ENCODE measurements at places on chromosomes 1 and 21. TPM values are rescaled to one million over a fixed set of nuclear protein-coding genes. Genes with fewer than 3 reads are reported as not detected.

DNA sequence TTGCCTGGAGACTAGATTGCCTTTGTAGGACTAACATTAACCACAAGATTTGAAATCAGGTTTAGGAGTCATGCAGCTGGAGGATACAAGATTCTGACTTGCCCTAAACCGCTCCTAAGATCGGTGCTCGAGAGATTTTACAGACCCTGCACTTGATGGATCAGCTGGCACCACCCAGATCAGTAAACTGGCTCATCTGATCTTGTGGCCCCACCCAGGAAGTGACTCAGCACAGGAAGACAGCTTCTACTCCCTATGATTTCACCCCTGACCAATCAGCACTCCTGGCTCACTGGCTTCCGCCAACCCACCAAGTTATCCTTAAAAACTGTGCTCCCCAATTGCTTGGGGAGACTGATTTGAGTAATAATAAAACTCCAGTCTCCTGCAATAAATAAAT is 876 bp upstream of the CATSPERE start:
- no peak overlapping the region for H3K4me3 ChIP-seq
- DNase-seq, result no peak
- H3K27me3 ChIP-seq, result no peaks in the 10 kb centered on the region
- H3K27ac ChIP-seq, result no peak overlapping the region

GRCh38 chr1:221855156-221855555 is 113.3 kb upstream of the DUSP10 start:
- H3K4me1 ChIP-seq, result no peaks in the 10 kb centered on the region
- DNase-seq, result no peak
- no peaks in the 10 kb centered on the region for H3K36me3 ChIP-seq
- no peak overlapping the region for H3K27ac ChIP-seq
- H3K27me3 ChIP-seq, result no peaks in the 10 kb centered on the region
- H3K4me3 ChIP-seq, result no peak overlapping the region

GRCh38 chr1:204977318-204977717 is 65.7 kb upstream of the CNTN2 start:
- H3K27me3 ChIP-seq, result no peaks in the 10 kb centered on the region
- no peaks in the 10 kb centered on the region for H3K36me3 ChIP-seq
- peaks cover 6% of the 10 kb centered on the region for H3K4me1 ChIP-seq
- no peak overlapping the region for H3K4me3 ChIP-seq
- H3K27ac ChIP-seq, result no peak overlapping the region

- H3K4me3 ChIP-seq, result no peak overlapping the region
- no peak overlapping the region for H3K27ac ChIP-seq
- no peaks in the 10 kb centered on the region for H3K27me3 ChIP-seq
- no peak for DNase-seq
- H3K36me3 ChIP-seq, result no peaks in the 10 kb centered on the region
These were observed 598.3 kb upstream of the CAMK1G start for GRCh38 chr1:208985231-208985630.

- DNase-seq, result no peak
- no peaks in the 10 kb centered on the region for H3K36me3 ChIP-seq
- no peak overlapping the region for H3K4me3 ChIP-seq
- H3K27ac ChIP-seq, result no peak overlapping the region
These were observed 1.4 kb downstream of the ELAVL4 start for GRCh38 chr1:50110151-50110550.

GRCh38 chr1:111709986-111710385 is 29.2 kb downstream of the INKA2 start:
- H3K4me3 ChIP-seq, result no peak overlapping the region
- no peak overlapping the region for H3K27ac ChIP-seq
- H3K36me3 ChIP-seq, result peaks cover 20% of the 10 kb centered on the region
- DNase-seq, result no peak
- H3K4me1 ChIP-seq, result peaks cover 3% of the 10 kb centered on the region

GRCh38 chr1:225253173-225253572 is 174.7 kb downstream of the LBR start:
- H3K27ac ChIP-seq, result no peak overlapping the region
- no peak overlapping the region for H3K4me3 ChIP-seq
- no peak for DNase-seq
- H3K36me3 ChIP-seq, result no peaks in the 10 kb centered on the region

GRCh38 chr1:206921772-206922265 is at the start of gene FCMR:
Gene FCMR (minus strand): TSS chr1:206921941. CDS start chr1:206921854, 87 bp downstream.
- H3K27me3 ChIP-seq, result no peaks in the 10 kb centered on the region
- H3K4me3 ChIP-seq, result peak within 1 kb of the TSS; percentile 86
- peak within 1 kb of the TSS; percentile 99 for H3K27ac ChIP-seq
- DNase-seq, result peak; percentile 86
- H3K4me1 ChIP-seq, result peaks cover 48% of the 10 kb centered on the region

DNA sequence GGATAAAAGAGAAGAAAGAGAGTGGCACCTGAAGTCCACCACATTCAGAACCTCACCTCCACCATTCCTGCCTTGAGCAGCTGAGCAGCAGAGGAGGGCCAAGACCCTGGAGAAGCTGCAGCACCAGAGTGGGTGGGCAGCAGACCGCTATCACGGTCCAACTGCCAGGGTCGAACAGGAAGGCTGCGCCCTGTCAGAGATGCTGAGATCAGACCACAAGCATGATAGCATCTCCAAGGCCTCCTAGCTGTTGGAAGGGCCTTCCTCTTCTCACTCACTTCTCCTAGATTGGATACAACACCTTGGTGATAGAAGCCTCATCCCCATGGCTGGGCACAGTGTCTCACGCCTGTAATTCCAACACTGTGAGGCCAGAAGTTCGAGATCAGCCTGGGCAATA is 12.1 kb upstream of the SLC45A3 start:
- no peak overlapping the region for H3K27ac ChIP-seq
- H3K36me3 ChIP-seq, result no peaks in the 10 kb centered on the region
- no peaks in the 10 kb centered on the region for H3K27me3 ChIP-seq
- no peak overlapping the region for H3K4me3 ChIP-seq
- peaks cover 6% of the 10 kb centered on the region for H3K4me1 ChIP-seq

GRCh38 chr1:19096036-19096833 is 113.8 kb downstream of the UBR4 start:
- H3K36me3 ChIP-seq, result peaks cover 64% of the 10 kb centered on the region
- H3K4me3 ChIP-seq, result no peak overlapping the region
- H3K27me3 ChIP-seq, result no peaks in the 10 kb centered on the region
- no peak overlapping the region for H3K27ac ChIP-seq

BTBD8 gene
- polyA plus RNA-seq, result 0.18 TPM

DNA sequence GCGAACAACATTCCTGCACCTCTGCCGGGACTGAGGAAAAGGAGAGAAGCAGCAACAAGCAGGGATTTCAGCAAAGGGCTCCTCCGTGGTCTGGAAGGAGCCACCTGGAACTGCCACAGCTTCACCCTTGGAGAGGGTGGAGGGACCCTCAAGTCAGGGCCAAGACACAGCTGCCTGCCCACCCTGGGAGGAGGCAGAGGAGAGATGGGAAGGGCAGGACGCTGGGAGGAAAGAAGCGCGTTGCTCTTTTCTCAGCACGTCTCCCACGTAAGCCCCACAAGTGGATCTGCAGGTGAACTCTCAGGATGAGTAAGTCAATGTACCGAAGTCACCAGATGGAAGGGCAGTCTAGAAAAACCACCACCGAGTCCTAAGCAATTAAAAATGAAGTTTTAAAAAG is 39.6 kb downstream of the SLC19A1 start:
- peaks cover 2% of the 10 kb centered on the region for H3K4me1 ChIP-seq
- no peaks in the 10 kb centered on the region for H3K27me3 ChIP-seq
- no peak overlapping the region for H3K27ac ChIP-seq
- peak overlapping the region; percentile 22 for H3K4me3 ChIP-seq

GRCh38 chr1:70896224-70896623 is 151.4 kb downstream of the PTGER3 start:
- H3K27me3 ChIP-seq, result no peaks in the 10 kb centered on the region
- no peaks in the 10 kb centered on the region for H3K4me1 ChIP-seq
- no peaks in the 10 kb centered on the region for H3K36me3 ChIP-seq
- H3K4me3 ChIP-seq, result no peak overlapping the region

EFCAB7 gene
- polyA plus RNA-seq, result 7.2 TPM

DNA sequence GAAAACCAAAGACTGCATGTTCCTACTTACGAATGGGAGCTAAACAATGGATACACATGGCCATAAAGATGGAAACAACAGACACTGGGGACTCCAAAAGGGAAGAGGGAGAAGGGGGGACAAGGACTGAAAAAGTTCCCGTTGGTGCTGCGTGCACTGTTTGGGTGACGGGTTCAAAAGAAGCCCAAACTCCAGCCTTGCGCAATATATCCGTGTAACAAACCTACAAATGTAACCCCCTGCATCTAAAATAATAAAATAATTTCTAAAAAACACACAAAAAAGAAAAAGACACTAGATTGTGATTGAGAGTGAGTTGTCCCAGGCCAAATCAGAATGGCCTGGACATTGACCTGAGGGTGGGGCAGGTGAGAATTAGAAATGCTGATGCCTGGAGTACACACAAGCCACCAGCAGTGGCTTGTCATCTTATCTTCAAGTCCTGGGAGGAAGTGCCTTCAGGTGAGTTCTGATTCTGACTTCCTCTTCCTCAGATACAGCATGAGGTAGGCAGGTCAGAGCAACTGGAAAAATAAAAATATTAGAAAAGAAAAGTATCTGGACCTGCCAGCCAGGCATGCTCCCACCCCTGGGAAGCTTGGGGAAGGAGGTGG is 54.7 kb downstream of the SPATA46 start:
- H3K36me3 ChIP-seq, result no peaks in the 10 kb centered on the region
- no peak overlapping the region for H3K27ac ChIP-seq
- no peaks in the 10 kb centered on the region for H3K4me1 ChIP-seq
- H3K4me3 ChIP-seq, result no peak overlapping the region
- H3K27me3 ChIP-seq, result peaks cover 5% of the 10 kb centered on the region

- H3K36me3 ChIP-seq, result no peaks in the 10 kb centered on the region
- DNase-seq, result no peak
- H3K4me1 ChIP-seq, result peaks cover 40% of the 10 kb centered on the region
- H3K27me3 ChIP-seq, result no peaks in the 10 kb centered on the region
These were observed 25.3 kb downstream of the TMEM51 start for GRCh38 chr1:15178571-15179484.

DNA sequence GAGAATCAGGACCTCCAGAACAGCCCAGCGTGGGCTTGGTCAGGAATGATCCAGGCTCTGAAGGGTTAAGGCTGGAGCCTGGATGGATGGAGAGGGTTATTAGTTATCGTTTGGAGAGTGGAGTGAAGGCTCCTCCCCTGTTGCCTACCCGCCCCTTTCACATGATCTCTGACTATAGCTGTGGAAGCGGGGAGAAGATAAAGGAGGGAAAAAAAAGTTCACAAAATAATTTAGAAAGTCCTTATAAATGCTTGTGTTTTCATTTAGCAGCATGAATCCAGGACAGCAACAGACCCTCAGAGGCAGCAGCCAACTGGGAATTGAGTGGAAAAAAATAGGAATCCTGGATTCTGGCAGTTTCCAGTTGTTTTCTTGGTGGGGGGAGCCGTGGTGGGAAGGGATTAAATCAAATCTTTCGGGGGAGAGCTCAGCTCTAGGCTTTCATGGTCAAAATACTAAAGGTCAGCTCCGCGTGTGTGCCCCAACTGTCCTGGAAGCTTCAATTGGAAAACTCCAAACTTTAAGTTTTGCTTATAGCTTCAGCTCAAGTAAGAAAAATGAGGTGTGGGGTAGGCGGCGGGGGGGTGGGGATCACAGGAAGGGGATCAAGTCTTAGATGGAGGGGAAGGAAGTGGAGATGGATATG is 595 bp upstream of the DDR2 start:
- H3K36me3 ChIP-seq, result no peaks in the 10 kb centered on the region
- H3K4me3 ChIP-seq, result peak overlapping the region; percentile 35
- peaks cover 38% of the 10 kb centered on the region for H3K4me1 ChIP-seq
- H3K27me3 ChIP-seq, result no peaks in the 10 kb centered on the region
- peak overlapping the region; percentile 63 for H3K27ac ChIP-seq

GRCh38 chr1:244097523-244098405 is 46.7 kb downstream of the ZBTB18 start:
- H3K27me3 ChIP-seq, result peaks cover 2% of the 10 kb centered on the region
- DNase-seq, result no peak
- no peak overlapping the region for H3K27ac ChIP-seq

GRCh38 chr1:5269901-5270300 is 615.5 kb downstream of the AJAP1 start:
- DNase-seq, result no peak
- H3K4me3 ChIP-seq, result no peak overlapping the region
- no peaks in the 10 kb centered on the region for H3K36me3 ChIP-seq
- no peaks in the 10 kb centered on the region for H3K27me3 ChIP-seq

SLC25A34 gene
- polyA plus RNA-seq, result 0.09 TPM

GRCh38 chr1:215345766-215346165 is 221.3 kb upstream of the KCTD3 start:
- no peaks in the 10 kb centered on the region for H3K27me3 ChIP-seq
- no peak for DNase-seq
- H3K4me3 ChIP-seq, result no peak overlapping the region
- no peaks in the 10 kb centered on the region for H3K36me3 ChIP-seq

PSMB4 gene
- 278 TPM for polyA plus RNA-seq

DNA sequence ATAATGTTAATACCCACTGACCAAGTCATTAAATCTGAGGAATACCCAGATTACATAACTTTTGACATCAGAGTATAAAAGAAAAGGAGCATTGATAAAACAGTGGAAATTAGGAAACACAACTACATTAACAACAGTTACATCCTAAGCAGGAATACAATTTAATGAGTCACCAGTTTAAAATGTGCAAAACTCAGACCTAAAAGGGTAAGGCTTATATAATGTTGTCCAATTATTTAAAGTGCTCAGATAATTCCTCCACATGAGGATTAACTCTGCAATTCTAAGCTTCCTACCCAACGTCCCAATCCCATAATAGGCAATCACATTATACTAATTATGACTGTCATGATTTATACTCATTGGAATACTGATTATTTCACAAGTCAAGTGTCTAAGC is 50.5 kb downstream of the ABL2 start:
- H3K27ac ChIP-seq, result no peak overlapping the region
- no peaks in the 10 kb centered on the region for H3K27me3 ChIP-seq
- no peak overlapping the region for H3K4me3 ChIP-seq
- no peak for DNase-seq
- H3K4me1 ChIP-seq, result no peaks in the 10 kb centered on the region

GRCh38 chr1:207024202-207025145 is 8.1 kb downstream of the C1orf116 start:
- no peak overlapping the region for H3K4me3 ChIP-seq
- no peak for DNase-seq
- H3K36me3 ChIP-seq, result no peaks in the 10 kb centered on the region

- no peak overlapping the region for H3K4me3 ChIP-seq
- no peaks in the 10 kb centered on the region for H3K27me3 ChIP-seq
- no peaks in the 10 kb centered on the region for H3K4me1 ChIP-seq
- H3K27ac ChIP-seq, result no peak overlapping the region
- no peaks in the 10 kb centered on the region for H3K36me3 ChIP-seq
- DNase-seq, result no peak
These were observed 28.1 kb upstream of the ZYG11A start for GRCh38 chr1:52814465-52814864.

GRCh38 chr1:185853739-185854138 is 119.5 kb downstream of the HMCN1 start:
- DNase-seq, result no peak
- H3K36me3 ChIP-seq, result no peaks in the 10 kb centered on the region
- H3K27me3 ChIP-seq, result no peaks in the 10 kb centered on the region
- no peak overlapping the region for H3K4me3 ChIP-seq

KIF14 gene
- polyA plus RNA-seq, result 12.9 TPM

Data from GM12878 (cell line).